MCF 10A (cell line): ENCODE measurements at places on chromosomes 4 and X.
A peak's percentile ranks its signal among the peaks of the same experiment; 100 is the strongest.

GRCh38 chr4:72568959-72569718 lies at the start of gene ADAMTS3:
TSS of gene ADAMTS3 (minus strand) at chr4:72569221. CDS start at chr4:72568762, 459 bp downstream.
- peak; percentile 37 for DNase-seq

- no peak for DNase-seq
These were observed 8.3 kb downstream of the ADH6 start for GRCh38 chr4:99210789-99211188.

GRCh38 chr4:38976308-38976707 lies 55.9 kb downstream of the TMEM156 start:
- no peak for DNase-seq

GRCh38 chr4:17787315-17787714 lies 5.9 kb upstream of the FAM184B start:
- DNase-seq = peak; percentile 26
